NCI-H774 (cell line): ENCODE measurements at places on chromosomes 16 and 17.

DNA sequence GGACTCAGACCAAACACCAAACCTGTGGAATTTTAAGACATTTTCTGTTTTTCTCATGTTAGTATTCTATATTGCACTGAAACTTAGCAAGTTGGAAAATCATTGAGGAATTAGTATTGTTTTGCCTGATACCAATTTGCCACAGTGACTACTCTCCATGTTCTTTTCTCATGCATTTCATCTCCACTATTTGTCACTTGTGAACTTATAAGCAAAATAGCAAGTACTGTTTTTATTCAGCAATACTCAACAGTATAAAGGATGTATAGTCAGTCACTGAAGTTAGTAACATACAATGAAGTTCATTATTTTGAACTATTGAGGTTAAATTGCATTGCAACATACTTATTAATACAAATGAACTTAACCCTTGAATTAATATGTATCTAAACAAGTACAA is 5.8 kb upstream of the VPS35L start:
- no peak for DNase-seq

DNA sequence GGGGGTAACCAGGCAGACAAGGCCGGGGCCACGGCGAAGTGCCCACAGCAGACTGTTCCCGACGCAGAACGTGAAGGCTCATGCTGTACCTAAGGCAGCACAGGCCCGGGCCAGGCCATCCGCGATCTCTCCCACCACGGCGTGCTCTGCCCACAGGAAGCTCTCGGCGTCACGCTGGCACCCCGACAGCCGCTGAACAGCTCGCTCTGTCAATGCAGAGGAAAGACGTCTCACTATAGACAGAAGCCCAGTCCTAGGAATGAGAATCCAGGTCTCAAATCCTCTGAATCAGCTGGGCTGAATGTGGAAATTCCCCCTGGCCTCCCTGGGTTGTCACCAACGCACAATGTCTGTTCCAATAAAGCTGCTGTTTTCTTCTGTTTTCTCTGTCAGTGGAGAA is 21.4 kb downstream of the SERPINF1 start:
- no peak for DNase-seq

- no peak for DNase-seq
Observed at GRCh38 chr16:57760357-57761160, 25.0 kb downstream of the KATNB1 start.

DNA sequence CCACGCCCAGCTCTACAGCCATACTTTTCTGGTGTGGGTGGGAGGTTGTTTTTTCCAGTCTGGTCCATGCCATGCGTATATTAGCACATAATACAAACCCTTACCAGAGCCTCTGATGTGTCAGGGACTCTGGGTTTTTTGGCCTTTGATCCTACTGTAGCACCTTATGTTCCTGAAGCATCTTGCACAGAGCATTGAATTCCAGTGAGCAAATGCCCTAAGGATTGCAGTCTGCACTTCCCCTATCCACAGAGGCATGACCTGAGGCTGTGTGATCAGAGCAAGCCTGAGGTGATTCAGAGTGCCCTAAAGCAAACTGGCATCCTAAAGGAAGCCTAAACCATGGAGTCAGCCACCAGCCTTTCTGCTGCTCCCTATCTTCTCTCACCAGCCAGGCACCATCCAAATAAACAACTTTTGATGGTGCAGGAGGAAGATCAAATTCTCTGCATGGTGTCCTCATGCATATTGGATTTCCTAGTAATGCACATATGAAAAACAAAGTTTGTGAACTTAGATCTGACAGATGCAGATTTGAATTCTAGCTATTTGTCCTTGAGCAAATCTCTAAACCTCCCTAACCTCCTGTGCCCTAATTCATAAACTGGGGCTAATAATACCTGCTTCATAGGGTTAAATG is 41.2 kb upstream of the HAS3 start:
- DNase-seq: no peak

DNA sequence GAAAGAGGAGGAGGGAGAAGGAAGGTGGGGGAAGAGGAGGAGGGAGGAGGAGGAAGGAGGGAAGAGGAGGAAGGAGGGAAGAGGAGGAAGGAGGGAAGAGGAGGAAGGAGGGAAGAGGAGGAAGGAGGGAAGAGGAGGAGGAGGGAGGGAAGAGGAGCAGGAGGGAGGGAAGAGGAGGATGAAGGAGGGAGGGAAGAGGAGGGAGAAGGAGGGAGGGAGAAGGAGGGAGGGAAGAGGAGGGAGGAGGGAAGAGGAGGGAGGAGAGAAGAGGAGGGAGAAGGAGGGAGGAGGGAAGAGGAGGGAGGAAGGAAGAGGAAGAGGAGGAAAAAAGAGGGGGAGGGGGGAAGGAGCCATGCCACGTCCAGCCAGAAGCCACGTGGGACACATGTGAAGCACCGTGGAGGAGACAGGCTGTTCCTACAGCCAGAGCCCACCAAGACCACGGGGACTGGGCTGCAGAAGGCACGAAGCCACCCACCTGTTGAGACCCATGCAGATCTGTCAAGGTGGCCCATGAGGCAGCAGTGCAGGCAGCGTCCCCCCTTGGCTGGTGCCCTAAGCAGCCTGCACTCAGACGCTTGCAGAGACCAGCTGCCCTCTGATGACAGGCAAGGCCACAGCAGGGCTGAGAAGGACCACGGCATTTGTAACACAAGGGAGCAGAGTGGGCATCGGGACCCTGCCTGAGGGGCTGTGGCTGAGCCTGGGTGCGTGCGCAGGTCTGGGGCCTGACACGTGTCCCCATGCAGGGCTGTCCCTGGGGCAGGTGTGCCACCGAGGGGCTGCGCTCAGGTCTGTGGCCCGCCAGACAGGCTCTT is 10.3 kb downstream of the NDUFAF8 start:
- DNase-seq: no peak

DNA sequence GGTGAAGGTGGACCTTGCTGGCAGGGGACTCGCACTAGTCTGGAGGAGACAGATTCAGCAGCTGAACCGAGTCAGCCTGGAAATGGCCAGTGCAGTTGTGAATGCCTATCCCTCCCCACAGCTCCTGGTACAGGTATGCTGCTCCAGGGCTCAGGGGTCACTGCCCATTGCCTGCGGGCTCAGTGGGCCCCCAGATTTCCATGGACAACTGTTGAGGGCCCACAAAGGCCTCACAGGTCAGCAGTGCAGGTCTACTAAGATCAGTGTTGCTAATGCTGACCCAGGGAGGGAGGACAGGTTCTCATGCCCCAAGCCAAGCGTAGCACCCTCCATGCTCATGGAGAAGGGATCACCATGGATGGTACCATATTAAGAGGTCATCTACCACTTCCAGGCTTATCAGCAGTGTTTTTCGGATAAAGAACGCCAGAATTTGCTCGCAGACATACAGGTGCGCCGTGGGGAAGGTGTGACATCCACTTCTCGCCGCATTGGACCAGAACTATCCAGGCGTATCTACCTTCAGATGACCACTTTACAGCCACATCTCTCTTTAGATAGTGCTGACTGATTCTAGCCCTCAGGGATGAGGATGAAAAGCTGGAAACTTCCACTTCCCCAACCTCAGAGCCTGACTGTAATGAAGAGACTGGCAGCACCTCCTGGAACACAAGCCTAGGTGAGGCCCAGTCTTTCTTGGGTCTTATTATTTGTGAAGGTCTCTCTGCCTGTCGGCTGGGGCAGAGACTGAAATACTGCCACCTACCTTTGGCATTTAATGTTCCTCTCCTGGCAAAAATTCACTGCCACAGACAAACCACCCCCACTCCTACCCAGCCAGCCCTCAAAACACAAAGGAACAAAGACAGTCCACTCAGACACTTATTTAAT is 7.6 kb downstream of the EME1 start:
- DNase-seq: no peak

DNA sequence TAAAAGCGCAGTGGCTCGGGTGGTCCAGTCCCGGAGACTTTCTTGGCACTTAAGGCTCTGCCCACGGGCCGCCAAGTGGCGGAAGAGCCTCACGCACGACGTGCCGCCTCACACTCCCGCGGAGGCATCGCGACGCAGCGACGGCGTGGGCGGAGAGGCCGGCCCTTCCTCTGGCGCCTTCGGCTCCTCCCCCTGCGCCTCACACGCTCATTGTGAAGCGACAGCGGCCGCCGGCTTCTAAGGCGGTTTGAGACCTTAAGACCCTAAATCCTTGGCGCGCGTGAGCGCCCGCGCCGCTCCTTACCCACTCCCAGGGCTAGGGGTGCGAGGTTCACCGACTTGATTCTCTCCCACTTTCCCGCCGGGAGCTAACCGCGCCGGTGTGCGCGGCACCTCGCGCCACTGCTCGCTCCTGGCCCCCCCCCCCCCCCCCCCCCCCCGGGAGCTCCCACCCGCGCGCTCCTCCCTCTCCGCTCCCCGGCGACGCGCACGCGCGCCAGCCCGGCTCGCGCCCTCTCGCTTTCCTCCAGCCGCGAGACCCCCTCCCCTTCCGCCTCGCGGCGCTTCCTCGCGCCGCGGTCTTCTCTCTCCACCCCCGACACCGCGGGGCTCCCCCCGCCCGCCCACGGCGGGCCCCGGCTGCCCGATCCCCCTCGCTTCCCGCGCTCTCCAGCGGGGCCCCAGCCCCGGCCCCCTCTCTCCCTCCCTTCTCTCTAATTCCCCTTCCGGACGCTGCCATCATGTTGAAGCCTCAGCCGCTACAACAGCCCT is at the start of gene ATXN2L:
ATXN2L (plus strand) TSS at position 480 of the 771 bp plus-strand sequence; CDS start at position 741, 261 bp downstream.
- DNase-seq: peak; percentile 95

DNA sequence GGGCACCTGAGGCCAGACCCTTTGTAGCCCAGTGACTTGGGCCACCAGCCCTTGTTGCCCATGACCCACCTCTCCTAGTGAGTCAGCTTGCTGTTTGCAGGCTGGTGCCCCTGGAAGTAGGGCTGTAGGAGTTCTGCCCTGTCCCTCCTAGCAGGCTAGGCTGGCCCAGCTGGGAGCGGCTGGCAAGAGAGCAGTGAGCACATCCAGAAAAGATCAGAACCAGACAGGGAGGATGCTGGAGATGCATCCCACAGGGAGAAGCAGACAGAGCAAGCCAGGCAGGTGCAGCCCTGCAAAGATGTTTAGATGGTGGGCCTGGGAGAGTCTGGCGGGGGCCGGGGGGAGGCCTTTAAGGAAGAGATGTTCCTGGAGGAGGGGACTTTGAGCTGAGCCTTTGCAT is 2.4 kb downstream of the SLC5A10 start:
- DNase-seq: no peak

DNA sequence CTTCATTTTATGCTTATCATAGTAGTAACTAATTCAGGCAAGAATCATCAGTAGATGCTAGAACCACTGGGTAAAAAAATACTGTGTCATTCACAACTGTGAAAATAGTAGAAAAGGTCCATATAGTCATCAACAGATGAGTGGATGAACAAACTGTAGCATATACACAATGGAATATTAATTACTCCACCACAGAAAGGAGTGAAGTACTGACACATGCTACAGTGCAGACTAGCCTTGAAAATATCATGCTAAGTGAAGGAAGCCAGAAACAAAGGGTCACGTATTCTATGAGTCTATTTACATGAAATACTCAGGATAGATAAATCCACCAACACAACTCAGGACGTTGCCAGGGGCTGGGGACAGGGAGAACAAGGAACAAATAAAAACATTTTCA is 13.3 kb downstream of the USP22 start:
- no peak for DNase-seq

DNA sequence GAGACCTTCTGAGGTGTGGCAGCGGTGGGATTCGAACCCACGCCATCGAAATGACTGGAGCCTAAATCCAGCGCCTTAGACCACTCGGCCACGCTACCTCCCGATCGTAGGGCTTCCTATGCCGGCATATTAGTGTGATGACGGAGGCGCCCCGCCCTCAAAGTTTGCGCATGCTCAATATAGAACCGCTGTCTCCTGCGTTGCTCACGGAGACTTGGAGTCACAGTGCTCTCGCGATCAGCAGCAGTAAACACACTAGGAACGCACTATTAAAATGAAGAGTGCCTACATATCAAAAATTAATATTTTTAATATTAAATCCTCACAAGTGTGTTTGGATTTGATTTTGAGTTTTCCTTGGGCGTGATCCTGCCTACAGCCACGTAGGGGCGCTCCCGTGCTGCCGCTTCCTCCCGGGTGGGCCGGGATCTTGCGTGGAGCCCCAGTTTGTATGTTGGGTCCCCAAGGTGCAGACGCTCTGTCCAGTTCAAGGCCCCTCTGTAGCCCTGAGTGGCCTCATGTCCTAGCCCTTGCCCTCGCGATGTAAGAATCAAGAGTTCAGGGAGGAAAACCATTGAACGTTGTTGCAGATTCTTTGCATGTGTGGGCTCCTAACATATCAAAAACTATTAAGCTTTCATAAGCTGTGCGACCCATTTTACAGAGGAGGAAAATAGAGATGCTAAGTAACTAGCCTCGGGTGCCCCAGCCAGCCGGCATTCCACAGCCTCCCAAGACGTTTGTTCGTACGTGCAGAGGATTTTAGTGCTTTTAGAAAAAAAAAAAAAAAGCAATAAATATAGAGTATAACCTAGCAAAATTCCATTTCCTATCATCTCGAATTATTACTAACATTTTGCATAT is 10.2 kb upstream of the EEF2K start:
- DNase-seq: peak; percentile 82

GRCh38 chr17:40873801-40874200 is 6.8 kb upstream of the KRT12 start:
- DNase-seq: no peak

- DNase-seq: no peak
Observed at GRCh38 chr17:142102-142661, 4.8 kb downstream of the SCGB1C2 start.

GRCh38 chr17:34371405-34372100 is 8.5 kb upstream of the CCL1 start:
- DNase-seq: no peak

DNA sequence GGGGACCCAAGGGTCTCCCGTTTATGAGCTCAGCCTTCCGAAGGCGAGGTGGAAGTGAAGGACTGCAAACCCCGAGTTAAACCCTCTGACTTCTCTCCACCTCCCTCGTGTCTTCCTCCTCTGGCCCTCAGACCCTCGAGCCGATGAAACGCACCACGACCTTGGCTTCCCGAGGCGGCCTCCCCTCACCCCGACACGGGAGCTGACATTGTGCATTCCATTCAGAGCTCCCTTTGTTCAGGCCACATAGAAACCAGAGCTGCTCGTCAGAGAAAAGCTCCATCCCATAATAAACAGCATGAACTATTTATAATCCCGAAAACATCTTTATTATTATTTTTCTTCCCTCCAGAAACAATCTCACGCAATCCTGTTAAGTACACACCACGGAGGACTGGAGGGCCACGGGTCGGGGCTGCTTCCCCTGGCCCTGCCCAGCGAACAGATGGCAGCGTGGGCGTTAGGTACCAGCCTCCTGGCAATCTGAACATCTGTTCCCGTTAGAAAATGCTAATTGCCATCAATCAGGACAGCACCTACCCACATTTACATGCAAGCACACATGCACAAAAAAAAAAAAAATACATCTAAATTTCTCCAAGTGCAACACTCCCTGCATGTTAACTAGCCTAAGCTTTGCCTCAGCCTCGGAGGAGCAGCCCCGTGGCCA is 145.7 kb downstream of the RBFOX3 start:
- no peak for DNase-seq

DNA sequence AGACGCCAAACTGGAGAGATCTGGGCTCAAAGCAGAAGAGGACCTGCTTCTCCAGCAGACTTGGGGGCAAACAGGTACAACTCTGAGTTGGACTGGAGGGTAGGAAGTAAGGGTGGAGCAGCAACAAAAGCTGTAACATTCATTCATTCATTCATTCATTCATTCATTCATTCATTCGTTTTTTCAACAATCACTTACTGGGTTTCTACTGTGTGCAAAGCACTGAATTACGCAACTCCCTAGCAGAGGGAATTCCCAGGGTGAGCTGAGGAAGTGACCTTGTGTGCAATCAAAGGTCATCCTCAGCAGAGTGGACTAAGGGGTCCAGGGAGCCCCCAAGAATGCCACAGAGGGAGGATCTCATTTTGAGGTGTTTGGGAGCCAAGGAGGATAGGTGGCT is 231.1 kb upstream of the SDK2 start:
- DNase-seq: no peak
